ENCODE measurements at places on chromosomes 7 and 10. TPM values are rescaled to one million over a fixed set of nuclear protein-coding genes. Genes with fewer than 3 reads are reported as not detected.

DNA sequence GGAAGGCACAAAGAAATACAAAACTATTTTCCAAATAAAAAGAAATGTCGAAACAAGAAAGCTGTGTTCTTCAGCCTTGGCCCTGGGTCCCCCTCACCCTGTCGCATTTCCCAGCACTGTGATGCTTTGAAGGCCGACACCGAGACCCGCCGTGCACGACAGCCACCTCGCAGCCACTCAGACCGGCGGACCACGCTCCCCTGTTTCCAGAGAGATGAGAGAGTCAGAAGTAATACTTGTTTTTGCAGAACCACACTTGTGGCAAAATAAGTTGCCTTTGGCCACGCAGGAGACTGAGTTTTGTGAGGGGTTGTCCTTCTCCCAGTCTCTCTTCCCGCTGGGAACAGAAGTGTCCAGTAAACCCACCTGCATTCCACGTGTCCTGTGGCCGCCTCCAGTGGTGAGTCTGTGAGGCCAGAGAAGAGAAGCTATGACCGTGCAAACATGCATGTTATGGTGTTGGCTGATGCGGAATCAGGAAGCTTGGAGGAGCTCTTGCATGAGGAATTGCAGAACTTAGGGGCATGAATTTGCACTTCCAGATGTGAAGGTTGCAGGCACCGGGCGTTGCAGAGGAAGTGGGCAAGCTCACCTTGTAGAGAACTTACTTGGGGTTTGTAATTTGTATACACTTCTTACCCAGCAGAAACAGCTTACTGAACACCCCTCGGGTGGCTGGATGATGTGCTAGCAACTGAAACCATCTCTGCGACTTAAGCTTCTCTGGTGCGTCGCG lies 194.5 kb downstream of the EBF3 start:
- DNase-seq: no peak

DNA sequence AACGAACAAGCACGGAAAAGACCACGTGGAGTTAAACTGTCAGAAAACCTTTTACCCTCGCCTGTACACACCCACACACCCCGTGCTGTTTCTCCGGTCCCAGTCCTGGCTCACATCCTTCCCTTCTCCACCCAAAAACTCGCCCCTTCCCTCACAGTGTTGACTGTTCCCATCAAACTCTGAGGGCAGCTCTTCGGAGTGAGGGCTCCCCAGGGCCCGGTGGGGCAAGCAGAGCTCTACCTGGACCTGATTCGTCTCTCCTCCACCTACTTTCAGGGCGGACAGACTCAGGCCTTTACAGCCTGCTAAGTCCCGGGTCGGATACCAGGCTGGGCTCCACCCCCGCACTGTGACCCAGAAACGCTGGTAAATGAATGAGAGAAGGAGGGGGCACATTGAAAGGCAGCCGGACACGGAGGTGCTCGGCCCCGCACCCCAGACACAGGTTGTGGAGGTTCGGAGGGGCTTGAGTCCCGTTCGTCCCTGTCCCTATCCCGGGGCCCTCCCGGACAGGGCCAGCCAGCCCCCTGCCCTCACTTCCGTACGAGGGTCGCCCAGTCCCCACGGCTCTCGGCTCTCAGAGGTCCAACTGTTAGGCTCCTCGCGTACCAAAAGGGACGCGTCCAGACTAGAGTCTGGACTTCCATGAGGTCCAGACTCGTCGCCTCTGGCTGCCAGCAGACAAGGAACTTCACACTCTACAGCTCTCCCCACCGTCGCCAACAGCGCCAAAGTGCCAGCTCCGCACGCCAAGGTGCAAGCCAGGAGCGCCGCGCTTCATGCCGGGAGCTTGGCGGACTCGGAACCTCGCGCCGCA lies 31.7 kb upstream of the ASL start:
- no peak for DNase-seq

DNA sequence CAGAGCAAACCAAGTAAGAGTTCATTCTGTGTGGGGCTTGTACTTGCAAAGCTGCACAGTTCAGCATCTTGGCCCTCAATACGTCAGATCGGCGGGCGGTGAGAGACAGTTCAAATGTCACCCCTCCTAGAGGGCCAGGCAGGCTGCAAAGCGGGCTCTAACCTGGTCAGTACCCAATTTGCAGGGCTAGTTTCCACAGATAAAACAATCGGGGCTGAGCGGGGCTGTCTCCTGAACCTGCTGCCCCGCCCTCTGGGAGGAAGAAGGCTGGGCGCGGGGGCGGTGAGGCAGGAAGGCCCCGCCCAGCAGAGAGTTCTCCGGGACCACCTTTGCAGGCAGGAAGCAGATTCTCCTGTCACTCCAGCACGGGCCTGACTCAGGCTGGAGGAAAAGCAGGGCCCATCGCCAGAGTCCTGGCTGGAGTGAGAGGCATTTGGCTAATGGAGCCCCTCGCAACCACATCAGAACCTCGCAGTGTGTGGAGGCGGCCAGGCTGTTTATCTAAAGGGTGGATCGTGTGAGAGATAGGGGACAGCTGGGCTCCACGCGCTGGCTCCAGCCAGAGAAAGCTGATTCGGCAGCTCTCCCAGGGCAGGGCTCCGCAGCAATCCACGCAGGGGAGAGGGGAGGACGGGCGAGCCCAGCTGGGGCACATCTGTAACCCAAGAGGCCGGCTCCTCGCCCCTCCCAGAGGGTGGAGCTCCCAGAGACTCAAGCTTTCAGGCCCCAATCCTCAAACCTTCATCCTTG lies 83.1 kb downstream of the SH3PXD2A start:
- DNase-seq: no peak

DNA sequence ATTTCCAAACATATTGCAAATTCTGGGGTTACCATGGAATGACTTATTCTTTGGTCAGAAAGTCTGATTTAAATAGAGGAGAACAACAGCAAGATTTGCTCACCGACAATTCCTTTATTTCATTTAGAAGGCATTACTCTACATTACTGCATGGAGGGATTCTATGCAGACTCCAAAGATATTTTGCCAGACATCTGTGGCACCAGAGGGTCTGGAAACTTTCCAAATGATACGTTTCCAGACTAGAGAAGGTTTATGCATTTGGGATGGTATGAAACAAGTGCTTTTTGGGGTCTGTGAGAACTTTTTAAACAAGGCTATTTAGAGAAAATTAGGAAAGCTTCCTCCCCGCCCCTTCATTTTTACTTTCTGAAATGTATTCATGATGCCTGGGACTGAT lies 125.3 kb downstream of the SAMD9 start:
- no peak for DNase-seq

GRCh38 chr10:69498711-69499471 lies 47.6 kb downstream of the TSPAN15 start:
- DNase-seq: no peak

DNA sequence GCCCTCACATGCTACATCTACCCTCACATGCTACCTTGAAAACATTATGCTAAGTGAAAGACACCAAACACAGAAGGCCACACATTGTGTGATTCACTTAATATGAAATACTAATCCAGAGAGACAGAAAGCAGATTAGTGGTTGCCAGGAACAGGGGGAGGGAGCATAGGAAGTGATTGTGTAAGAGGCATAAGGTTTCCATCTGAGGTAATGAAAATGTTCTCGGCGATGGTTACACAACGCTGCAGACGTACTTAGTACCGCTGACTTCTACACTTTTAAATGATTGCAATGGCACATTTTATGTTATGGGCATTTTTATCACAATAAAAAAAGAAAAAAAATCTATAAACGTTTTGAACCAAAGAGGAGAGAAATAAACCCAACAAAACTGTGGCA lies 742.3 kb downstream of the TYW1 start:
- DNase-seq: no peak

DNA sequence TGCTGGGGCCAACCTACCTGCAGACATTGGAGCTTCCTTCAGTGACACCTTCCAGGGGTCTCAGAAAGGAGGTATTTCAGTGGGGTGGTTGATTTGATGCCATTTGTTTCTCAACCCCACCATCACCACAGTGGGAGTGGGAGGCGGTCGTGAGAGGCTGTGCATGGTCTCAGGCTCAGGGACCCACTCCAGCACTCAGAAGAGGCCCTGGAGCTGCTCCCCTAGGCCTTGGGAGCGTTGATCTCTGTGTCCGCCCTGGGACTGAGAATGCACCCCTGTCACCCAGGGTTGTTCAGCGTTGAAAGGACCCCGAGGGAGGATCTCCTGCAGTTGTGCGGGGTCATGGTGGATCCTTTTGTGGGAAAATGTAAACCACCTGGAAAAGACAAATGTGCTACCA lies 410.6 kb downstream of the GLRX3 start:
- no peak for DNase-seq

- no peak for DNase-seq
These were observed 75.7 kb upstream of the SYPL1 start for GRCh38 chr7:106187613-106188350.

DNA sequence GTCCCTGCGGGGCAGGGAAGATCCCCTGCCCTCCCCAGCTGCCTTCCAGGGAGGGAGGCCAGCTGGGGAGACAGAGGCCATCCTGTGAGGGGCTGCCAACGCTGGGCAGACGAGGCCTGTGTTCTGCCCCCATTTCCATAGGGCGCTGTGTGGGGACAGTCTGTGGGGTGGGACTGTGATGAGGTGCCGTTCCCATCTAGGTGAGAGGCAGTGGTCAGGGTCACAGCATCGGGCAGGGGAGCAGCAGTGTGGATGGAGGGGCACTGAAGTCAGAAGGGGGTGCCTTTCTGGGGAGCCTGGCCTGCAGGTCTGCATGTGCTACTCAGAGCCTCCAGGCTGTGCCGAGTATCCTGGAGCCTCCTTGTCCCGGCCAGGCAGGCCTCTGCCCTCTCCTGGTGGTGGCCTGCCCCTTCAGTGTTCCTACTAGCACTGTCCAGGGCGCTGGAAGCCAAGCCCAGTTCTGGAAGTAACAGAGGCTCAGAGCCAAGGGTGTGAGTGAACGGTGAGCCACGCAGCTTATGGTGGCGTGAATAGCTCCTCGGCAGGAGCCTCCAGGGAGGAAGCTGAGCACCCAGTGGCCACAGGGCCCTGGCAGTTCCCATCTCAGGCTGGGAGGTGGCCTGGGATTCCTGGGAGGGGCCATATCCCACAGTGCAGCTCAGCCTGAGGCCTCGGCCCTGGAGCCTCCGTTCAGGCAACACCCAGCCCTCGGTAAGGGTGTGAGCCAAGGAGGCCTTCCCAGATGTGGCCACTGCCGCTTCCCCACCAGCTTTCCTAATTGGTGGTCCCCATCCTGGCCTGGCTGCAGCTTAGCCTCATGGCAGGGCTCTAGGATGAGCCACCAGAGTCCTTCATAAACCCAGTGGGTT lies 23.3 kb upstream of the CSGALNACT2 start:
- no peak for DNase-seq

DNA sequence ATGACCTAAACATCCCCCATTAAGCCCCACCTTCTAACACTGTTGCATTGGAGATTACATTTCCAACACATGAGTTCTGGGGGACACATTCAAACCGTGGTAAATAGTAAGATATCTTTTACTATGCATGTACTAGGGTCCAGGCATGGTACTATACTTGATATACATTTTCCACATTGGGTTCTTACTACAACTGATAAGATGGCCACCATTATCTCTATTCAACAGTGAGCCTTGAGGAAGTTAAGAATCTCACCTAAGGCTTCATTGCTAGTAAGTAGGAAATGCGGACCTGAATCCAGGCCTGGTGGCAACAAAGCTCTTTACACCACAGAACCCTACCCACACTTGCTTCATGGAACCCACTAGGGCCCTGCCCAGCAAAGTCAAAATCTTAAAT lies 5.7 kb downstream of the PANK1 start:
- DNase-seq: no peak

DNA sequence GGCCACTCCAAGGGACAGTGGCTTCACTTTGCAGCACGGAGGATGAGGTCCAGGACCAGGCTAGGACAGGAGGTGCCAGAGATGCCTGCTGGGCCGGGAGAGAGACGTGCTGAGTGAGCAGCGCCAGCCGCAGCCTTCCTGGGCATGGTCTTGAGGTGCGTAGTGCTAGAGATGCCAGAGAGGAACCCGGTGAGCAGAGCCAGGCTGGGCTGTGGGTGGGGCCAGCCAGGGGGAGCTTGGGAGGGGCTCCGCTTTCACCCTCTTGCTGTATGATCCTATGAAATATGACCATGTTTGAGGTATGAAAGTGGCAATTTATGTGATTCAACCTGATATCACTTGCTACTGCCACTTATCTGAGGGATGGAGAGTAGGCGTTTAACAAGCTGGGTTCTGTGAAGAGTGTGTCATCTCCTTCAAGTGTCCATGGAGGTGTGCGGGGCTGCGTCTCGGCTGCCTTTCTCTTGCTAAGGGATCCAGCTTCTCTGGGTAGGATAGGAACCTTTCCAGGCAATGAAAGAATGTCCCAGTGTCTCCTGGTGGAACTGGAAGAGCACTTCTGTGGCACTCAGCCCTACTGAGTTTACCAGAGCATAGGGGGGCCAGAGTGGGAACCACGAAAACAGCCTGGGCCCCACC lies 518.4 kb upstream of the FOXK1 start:
- no peak for DNase-seq

DNA sequence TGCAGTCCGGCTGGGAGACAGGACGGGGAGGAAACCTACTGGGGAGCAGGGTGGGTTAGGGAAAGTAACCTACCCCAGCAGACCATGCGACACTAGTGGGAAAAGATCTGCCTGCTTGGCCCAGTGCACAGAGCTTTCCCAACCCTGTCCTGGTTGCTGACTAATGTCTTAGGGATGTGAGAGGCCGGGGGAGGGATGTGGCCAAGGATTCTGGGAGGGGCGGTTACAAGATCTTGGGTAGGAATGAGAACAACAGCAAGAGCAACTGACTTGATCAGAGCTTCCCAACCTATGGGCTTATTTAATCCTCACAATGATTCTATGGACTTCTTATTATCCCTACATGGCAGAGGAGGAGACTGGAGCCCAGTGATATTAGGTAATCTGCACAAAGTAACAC lies 24.0 kb upstream of the EIF5AL1 start:
- peak; percentile 82 for DNase-seq

GRCh38 chr10:24288581-24288980 lies 79.6 kb downstream of the KIAA1217 start:
- DNase-seq: no peak

DNA sequence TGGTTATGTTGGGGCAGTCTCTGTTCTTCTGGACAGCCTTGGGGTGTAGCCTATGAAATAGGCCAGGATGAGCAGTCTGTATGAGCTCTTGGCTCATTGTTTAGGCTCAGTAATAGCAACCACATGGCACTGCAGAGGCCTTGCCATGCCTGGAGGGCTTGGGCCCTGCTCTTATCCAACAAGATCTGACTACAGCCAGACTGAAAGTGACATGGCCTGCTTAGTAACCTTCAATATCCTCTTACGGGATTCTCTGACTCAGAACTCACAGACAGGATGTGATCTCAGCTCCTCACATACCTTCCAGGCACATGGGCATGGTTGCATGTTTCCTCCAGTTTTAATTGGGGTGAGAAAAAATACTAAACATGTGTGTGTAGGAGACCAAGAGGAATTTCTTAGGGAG lies 289.3 kb downstream of the PTEN start:
- DNase-seq: peak; percentile 93

CNNM1 gene
- total RNA-seq: 0.63 TPM

EBLN1 gene
- total RNA-seq: not detected

HTRA1 gene
- total RNA-seq: 35.7 TPM

All from epithelial cell of proximal tubule (primary cell).